ENCODE measurements at places on chromosomes 4 and X.

GRCh38 chrX:136920001-136920400 is 39.5 kb upstream of the RBMX start:
- peak; percentile 71 for DNase-seq

GRCh38 chrX:130789793-130790192 is 113.2 kb downstream of the ENOX2 start:
- no peak for DNase-seq

DNA sequence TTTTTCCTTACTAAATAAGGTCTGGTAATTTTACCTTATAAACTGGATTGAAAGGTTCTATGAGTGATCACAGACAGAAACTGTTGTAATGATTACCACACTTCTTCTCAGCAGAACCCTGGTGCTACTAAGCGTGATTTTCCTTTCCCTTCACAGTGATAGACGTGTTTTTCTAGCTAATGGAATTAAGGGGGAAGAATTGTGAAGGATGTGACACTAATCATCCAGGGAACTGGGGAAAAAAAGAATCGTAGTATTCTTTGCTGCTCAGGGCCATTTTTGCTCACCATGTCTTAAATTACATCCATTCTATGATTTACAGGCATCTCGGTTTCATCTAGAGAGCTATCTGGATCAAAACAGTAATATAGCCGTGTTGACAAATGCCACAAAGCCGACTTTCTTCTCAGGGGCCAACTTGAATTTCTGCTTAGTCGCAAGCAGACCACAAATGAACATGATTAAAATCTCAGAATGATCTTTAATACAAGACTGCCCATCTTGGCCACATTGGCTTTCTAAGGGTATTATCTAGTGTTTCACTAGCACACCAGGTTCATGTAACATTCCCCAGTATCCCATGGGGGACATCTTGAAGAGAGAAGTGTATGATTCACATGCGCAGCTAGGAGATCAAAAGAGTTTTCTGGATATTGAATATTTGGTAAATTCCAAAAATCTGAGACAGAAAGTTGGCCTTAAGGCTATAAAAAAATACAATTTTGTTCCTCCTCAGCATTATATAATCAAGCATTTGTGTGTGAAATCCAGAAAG is 154.0 kb downstream of the UGT8 start:
- DNase-seq, result no peak

GRCh38 chr4:110483516-110483915 is 7.6 kb downstream of the ENPEP start:
- no peak for DNase-seq

DNA sequence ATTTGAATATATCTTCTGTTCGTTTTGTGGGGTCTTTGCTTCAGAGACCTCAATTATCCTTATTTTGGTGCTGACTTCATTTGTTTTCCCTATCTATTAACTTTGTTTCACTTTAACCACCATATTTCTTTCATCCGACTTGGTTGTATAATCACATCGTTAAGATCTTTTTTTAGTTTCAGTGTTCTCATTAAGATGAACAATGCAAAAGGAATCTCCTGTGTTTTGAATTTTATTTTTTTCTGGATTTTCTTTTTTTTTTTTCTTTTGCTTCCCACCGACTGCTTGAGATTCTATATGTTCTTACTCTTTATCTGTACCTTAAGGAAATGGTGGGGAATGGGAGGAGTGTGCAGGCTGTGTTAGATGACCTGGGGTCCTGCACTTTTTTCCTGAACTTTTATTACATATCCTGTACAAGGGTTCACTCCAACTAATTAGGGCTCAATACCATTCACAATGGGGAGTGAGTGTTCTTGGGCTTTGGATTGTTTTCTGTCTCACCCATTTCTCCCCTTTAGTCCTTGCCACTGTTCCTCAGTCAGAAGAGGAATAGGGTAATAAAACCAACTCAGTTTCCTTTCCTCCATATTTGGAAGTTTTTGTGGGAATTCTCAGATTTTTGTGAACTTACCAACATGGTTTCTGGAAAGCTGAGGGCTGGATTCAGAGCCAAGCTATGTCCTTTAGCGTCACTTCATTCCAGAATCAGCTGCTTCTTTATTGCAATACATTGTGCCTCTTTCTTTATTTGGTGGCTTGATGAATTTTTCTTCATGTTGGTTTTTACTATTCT is 43.2 kb upstream of the BMPR1B start:
- DNase-seq, result no peak

DNA sequence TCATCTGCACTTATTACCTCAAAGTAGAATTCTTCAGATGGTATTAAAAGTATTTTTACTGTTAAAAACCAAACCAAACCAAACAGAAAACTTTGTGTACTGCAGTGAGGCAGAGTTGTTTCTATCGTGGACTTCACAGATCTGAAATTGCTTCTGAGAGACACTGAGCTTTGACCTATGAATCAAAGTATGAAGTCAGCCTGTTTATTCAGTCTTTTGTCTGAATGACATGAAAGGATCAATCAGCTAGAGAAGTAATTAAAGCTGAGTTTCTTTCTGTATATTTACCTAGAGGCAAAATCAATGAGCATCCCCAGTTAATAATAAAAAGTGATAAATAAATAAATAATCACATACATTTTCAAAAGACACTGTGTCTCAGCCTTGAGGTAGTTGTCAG is 2121.0 kb downstream of the PCDH7 start:
- DNase-seq, result no peak

- no peak for DNase-seq
These were observed at the start of gene TRIM2 for GRCh38 chr4:153204247-153204671. Gene TRIM2 (plus strand): TSS chr4:153204443. CDS start chr4:153204531, 88 bp downstream.
